ENCODE measurements at places on chromosomes 5 and 9.

GRCh38 chr9:95516734-95517558 lies at the start of gene PTCH1:
Gene PTCH1, minus strand, starts transcription at chr9:95516971.
- DNase-seq: peak; percentile 33

GRCh38 chr5:125254267-125254666 lies 507.8 kb upstream of the ZNF608 start:
- DNase-seq: no peak

GRCh38 chr5:155529362-155529761 lies 515.8 kb downstream of the KIF4B start:
- no peak for DNase-seq

DNA sequence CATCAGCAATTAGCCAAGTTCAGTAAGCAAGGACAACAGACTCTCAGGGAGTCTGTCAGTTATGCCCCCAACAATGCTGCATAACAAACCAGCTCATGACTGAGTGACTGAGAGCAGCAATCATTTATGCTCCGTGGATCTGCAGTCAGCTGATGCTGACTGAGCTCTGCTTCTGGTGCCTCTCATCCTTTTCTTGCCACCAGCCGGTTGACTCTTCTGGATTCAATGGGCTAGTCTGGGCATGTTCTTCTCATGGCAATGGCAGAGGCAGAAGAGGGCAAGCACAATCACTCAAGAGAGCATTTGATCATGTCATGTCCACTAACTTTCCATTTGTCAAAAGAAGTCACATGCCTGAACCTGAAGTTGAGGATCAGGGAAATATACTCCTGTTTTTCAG lies 157.0 kb upstream of the NTRK2 start:
- no peak for DNase-seq

DNA sequence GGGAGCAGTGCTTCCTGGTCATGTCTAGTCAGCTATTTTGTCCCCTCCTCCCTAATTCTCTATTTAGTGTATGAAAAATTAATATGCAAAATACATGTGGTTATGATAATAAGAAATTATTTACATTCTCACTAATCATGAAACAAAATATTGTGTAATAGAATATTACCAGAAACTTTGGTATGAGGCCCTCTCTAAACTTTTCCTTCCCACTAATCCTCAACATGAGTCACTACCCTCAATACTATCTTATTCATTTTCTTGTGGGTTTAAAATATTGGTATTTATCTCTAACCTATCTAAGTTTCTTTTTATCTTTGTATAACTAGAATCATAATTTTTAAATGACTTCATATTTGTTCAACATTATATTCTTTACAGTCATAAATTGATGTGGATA lies 545.9 kb upstream of the PTPRD start:
- no peak for DNase-seq

DNA sequence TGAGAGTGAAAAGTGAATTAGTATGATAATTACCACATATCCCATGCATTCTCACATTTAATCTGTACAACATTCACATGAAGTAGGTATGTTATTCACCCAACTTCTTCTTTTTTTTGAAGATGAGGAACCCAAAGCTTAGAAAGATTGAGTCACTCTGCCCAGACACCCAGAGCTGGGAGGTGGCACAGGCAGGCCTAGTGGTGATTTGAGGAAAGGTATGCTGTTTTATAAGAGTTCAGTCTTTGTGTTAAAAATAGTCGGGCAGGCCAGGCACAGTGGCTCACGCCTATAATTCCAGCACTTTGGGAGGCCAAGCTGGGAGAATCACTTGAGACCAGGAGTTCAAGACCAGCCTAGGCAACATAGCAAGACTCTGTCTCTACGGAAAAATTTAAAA lies 285.3 kb downstream of the NR3C1 start:
- DNase-seq: no peak

GRCh38 chr9:37922363-37923117 lies 18.6 kb upstream of the SLC25A51 start:
- no peak for DNase-seq

GRCh38 chr9:87309236-87309635 lies 188.4 kb upstream of the DAPK1 start:
- DNase-seq: no peak

DNA sequence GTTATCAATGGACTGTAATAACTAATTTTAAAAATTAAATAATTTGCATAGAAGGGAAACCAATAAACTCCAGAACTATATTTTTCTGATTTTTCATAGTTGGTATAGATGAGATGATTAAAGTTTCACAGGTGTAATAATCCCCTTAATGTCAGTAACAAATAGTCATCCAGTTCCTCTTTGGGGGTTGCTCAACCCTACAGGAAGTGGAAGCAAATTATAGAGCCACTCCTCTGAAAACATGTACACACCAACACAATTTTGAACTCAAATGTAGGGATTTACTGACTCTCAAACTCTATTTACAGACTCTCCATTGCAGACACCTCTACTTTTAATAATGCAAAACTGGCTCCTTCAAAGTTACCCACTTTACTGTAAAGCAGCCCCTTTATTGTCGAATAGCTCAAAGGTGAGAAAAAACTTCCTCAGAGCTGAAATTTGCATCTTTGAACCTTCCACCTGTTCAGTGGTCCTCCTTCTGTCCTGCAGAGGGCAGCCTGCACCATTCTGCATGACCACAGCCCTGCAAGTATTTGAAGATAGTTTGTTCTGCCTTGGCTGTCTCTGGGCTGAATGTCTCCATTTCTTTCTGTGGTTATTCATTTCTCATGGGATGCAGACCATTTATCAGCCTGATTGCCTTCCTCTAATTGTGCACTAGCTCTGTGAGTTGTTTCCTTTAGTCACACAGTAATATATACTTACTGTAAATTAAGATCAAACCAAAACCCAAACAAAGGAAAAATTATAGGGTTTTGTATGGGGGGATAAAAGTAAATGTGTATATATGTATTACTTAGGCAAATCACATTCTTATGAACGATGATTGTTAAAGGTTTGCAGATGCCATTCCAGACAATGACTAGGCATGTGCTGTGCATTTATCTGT lies 383.2 kb upstream of the SGCD start:
- DNase-seq: peak; percentile 4

DNA sequence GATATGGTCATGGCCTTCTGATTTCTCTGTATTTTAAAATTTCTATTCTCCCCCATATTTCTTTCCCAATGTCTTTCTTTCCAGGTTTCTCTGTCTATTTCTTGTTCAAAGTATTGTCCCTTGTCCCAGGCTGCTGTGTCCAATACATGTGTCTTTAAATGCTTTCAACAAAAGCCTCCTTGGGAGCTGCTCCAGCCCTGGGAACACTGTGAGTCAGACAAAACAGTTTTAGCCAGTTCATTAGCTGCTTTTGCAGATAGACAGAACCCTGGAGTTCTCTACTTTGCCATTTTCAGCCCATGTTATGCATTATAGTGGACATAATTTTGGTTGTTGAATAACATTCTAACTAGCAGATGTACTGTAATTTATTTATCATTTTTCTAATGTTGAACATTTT lies 20.5 kb upstream of the JAK2 start:
- DNase-seq: no peak

DNA sequence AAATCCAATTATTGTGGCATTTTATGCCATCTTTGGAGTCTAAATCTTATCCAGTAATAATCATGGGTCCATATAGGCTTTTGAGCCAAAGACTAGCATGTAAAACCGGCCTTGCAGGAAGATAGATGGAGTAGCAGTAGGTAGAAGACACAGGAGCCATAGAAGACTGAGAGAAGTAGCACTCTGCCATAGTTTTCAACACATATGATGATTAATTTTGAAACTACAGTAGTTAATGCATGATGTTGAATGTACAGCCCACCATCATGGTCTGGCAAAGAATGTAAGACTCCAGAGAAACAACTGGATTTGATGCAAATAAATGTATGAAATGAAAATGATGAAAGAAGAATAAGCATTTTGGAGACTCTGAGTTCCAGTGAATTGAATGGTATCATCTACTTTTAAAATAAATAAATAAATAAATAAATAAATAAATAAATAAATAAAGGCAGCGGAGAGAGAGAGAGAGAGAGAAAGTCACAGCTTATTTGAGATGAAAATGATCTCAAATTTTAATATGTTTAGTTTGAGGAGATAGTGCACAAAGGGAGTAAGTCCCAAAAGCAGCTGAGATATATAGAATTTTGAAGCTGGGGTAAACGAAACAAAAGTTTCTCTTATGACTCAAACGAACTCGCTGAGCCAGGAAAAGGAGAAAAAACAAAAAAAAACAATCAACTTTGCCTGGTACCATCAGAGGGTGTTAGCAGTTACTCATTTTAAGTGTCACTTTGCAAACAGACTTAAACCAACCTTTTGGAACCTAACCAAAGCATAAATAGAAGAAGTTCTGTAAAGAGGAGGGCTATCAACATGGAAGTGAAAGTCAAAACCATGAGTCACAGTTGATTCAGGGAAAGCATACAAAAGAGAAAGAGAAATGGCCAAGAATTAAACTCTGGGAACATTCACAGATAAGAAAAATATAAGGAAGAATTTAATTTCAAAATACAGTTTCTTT lies 388.7 kb downstream of the CETN3 start:
- DNase-seq: no peak

DNA sequence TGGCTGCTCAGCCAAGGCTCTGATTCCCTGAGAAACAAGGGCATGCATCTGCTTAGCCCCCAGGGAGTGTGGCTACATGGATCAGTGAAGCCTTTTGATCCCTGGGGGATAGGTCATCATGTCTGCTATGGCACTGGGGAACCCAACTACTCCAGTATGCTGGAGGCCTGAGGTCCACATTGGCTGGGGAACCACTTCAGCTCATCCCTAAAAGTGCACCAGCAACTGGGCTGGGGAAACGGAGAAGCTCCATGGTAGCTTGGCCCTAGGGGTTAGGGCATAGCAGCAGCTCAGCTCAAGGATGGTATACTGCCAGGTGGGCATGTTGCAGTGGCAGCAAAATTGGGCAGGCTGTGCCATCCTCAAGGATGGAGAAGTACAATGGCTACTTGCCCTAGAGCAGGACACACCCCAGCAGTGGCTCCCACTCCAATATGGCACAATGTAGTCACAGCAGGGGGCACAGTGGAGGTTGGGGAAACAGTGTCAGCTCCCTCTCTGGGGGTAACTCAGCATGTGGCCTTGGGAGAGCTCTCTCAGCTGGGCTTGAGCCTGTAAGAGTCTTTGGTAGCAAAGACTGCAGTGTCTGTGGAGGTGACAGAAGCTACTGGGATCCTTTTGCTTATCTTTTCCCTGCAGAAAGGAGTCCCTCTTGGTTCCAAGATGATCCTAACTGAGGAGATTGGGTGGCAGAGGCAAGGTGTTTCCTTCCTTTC lies 111.5 kb upstream of the FSTL4 start:
- DNase-seq: no peak

DNA sequence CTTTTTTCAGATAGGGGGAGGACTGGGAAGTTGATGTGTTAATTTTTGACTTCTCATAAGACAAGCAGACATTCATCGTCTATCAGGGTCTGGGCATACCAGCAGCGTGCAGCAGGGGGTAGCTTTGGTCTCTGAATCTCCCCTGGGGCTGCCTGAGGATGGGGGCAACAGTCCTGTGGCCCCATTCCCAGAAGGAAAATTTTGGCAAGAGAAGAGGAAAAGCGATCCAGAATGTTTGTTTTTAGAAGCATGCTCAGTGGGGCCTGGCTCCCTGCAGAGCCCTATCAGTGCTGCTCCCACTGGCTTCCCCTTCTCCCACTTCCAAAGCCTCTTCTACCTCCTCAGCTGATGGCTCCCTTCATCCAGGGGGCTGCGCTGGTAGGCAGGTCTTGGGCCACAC lies 194.8 kb upstream of the IL12B start:
- no peak for DNase-seq

- DNase-seq: no peak
Measured at GRCh38 chr5:132776938-132777208, 166 bp downstream of the SEPTIN8 start.

GRCh38 chr5:15384176-15384575 lies 115.8 kb upstream of the FBXL7 start:
- no peak for DNase-seq

GRCh38 chr5:82560561-82560960 lies 282.4 kb upstream of the RPS23 start:
- DNase-seq: no peak

GRCh38 chr5:147782110-147783028 lies at the start of gene JAKMIP2:
Gene JAKMIP2, minus strand, starts transcription at chr5:147782728. Its CDS starts 110,922 bp downstream, at chr5:147671806.
- DNase-seq: peak; percentile 73

GRCh38 chr9:16410601-16411280 lies 459.7 kb downstream of the BNC2 start:
- no peak for DNase-seq

GRCh38 chr5:161286066-161286655 lies 260.4 kb downstream of the GABRB2 start:
- no peak for DNase-seq

DNA sequence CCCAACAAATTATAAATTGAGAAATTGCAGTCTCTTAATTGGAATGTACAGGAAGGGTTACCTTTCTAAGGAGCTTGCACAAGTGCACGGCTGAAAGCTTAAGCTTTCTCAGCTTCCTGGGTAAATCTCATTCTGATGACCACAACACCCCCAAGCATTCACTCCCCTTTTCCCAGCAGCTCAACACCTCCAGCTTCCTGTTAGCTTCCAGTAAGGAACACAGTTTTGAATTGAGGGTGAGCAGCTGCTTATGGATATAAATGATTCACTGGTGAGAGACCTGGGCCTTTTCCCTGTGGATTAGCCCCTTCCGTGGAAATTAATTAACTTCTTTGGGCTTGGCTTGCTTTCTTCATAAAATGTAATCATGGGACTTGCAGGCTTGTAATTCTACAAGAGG lies 101.2 kb downstream of the SLC28A3 start:
- DNase-seq: no peak

DNA sequence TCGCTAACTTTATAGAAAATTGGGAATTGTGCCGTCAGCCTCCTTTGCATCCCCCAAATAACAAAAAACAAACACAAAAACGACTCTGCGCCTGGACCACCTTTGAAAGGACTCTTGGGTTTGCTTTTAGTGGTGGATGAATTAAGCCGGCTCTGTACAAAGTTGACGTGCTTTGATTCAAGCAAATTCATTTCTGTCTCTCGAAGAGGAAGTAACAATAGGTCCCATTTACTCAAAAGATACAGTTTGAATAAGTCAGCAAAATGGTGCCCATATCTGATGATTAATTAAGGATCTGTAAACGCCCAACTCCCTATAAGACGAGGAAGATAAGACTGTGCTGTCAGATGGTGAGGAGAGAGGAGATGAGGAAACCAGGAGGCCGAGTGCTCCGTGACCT lies 67.8 kb downstream of the AK8 start:
- DNase-seq: no peak

GRCh38 chr5:153891394-153891793 lies 147.3 kb downstream of the FAM114A2 start:
- no peak for DNase-seq

- DNase-seq: no peak
Measured at GRCh38 chr9:134870746-134871662, 9.6 kb upstream of the FCN2 start.

- no peak for DNase-seq
Measured at GRCh38 chr5:93599399-93600120, 16.5 kb downstream of the NR2F1 start.
